ENCODE measurements at places on chromosomes 5 and 9.

DNA sequence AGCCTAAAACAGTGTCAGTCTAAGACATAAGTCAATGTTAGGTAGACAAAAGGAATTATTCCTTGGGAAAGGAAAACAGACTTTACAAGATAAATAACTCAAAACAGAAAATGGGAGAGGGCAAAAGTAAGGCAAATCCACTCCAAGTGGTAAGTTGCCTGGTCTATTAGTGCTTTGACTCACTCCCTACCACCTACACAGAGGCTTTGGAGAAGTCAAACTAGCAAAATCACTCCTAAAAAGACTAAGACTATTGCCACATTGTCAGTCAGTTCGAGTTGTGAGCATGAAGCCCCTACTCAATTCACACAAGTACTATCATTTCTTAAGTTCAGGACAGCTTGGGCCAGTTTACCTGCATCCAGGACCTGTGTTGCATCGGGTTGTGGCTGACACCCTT lies 5.2 kb upstream of the ZBTB6 start:
- no peak for DNase-seq

DNA sequence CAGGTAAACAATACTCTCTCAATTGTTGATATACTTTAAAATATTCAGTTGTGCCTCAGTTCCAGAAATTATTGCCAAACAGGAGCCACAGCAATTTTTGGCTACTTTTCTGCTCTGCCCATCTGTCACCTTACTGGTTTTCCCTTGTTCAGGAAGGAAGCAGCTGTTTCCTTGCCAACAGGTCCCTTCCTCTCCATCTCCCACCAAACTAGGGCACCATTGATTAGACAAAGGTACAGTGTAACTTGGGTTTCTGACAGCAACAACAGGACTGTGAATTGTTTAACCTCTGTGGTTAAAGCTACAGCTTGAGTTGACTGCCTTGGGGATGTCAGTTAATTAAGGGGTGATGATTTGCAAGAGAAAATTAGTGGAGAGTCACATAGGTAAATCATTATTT lies 76.9 kb downstream of the PIP5K1B start:
- DNase-seq: no peak

GRCh38 chr5:57761513-57761912 lies 278.9 kb upstream of the ACTBL2 start:
- DNase-seq: no peak

DNA sequence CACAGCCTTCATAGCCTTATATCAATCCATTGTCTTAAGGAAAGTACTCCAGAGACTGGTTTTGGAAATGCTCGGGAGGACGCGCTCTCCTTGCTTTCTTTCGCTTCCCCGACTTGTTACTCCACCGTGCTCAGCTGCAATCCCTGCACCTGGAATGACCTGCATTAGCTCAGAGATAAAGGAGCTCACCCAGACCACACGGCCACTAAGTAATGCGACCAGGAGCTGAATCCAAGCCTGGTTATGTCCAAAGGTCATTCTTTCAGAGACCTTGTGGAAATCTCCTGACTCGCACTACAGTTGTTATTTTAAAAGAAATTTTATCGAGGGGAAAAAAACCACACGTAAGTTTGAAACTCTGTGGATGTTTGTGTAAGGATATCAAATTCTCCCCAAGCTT lies 135.3 kb upstream of the DPYSL3 start:
- DNase-seq: no peak

DNA sequence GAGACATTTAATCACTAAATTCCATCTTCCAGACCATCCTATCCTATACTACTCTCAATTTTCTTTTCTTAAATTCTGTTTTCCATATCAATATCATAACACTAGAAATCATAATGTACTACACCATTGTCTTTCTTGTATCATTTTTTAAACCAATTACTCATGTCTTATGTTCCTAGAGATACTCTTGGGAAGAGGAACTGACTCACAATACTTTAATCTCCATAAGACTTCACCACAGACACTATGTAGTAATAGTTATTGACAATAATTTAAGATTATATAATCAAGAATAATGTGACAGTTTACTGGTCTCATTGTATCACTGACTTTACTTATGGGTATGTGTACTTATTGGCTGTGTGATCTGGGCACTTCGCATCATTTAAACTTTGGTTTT lies 43.8 kb downstream of the PCDHGC5 start:
- no peak for DNase-seq

GRCh38 chr9:34566322-34566721 lies 23.2 kb downstream of the CNTFR start:
- DNase-seq: no peak

- DNase-seq: no peak
Measured at GRCh38 chr9:18385696-18386490, 88.1 kb upstream of the ADAMTSL1 start.

DNA sequence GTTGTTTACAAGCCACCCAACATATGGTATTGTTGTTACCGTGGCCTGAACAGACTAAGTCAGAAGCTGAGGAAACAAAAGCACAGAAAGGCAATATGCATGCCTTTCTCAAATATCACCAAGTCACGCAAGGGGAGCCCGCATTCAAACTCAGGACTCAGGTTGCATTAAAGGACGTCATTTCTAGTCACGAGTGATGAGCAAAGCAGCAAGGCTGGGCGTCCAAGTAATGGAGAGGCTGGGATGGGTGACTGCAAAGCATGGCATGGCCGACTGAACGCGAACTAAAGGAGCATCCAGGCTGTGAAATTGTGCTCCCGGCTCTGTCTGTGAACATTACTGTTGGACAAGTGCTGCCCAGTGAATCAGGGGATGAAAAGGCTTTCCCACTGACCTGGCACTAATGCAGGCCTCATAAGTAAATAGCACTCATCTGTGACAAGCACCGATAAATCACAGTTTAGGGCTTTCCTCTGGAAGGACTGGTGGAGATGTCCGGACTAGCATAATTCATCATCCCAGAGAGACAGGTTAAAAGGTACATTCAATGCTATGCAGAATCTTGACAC lies 202.8 kb downstream of the SPOCK1 start:
- DNase-seq: no peak

GRCh38 chr5:38608874-38609273 lies 52.4 kb upstream of the LIFR start:
- DNase-seq: no peak

- DNase-seq: no peak
Measured at GRCh38 chr5:81795666-81796065, 44.8 kb upstream of the SSBP2 start.

GRCh38 chr5:172797771-172798191 lies 26.8 kb upstream of the DUSP1 start:
- no peak for DNase-seq

GRCh38 chr5:109589986-109590385 lies 99.7 kb upstream of the MAN2A1 start:
- no peak for DNase-seq

GRCh38 chr5:175491223-175491622 lies 12.9 kb downstream of the SFXN1 start:
- no peak for DNase-seq

- no peak for DNase-seq
Measured at GRCh38 chr5:56825222-56825824, 10.0 kb downstream of the MAP3K1 start.

DNA sequence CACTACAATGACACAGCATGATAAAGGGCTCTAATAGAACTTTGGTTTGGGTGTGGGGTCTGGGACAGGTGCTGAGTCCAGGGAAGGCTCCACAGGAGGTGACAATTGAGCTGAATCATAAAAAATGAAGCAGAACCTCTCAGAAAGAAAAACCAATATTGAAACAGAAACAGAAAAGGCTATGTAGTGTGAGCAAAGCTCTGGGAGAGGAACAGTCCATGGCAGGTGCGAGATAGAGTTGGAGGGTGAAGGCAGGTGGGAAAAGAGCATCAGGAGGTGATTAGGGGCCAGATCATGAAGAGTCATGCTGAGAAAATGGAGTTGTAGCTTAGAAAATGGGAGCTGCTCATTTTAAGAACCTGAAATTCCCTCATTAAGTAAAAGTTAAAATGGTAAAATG lies 164.9 kb downstream of the KCTD16 start:
- DNase-seq: no peak

GRCh38 chr9:38145526-38146053 lies 76.6 kb upstream of the SHB start:
- DNase-seq: no peak

DNA sequence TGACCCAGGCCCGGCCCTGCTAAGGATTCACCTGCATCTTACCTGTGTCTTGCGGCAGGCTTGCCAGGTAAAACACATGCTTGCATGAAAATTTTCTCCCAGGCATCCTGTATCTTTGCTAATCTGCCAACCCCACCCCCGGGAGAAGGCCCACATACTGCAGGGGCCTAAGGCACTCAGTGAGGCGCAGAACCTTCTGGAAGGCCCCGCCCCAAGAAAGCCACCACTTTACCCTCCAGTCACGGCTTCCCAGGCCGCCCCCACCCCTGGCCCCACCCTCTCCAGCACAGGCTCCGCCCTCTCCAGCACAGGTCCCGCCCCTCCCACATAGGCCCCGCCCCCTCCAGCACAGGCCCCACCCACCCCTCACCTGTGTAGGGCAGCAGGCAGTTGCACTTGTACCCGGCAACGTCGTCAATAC lies 29.8 kb upstream of the SEC16A start:
- peak; percentile 22 for DNase-seq

DNA sequence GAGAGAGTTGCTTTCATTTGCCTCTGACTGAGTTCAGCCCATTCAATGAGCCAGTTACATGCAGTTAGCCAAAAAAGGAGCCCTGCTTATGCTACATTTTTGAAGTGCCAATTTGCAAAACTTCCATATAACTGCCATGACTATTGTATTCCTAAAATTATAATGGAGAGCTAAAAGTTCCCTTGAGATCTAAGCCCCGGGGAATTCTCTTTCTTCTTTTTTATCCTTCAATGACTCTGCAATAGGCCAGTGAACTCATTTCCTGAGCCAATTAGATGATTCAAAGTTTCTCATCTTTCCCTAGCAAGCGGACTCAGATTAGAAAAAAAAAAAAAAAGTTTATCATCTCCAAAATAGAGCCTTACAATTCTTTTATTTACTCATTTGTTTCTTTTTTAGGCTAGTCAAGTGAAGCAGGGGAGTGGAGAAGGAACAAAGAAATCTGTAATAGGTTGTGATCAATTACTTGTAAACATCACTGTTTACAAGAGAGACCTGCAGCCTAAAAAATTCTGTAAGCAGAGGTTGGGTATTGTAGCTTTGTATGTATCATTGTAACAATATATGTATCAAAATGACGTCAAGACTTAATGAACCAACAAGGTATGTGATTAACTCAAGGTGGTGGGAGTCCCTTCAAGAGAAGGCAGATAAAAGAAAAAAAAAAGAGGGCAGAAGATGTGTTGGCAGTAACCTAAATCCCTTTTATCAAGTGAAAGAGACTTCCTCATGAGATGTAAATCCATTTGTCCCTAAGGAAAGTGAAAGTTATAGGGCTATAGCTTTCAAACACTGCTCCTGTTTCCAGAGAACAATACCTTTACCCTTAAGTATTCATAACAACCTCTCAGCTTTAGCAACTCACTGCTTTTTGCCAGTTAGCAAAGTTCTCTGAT lies 48.7 kb upstream of the HOMER1 start:
- no peak for DNase-seq

GRCh38 chr5:68778484-68778883 lies 315.3 kb upstream of the SLC30A5 start:
- no peak for DNase-seq

GRCh38 chr5:149341876-149342275 lies 3.4 kb upstream of the GRPEL2 start:
- no peak for DNase-seq

- no peak for DNase-seq
Measured at GRCh38 chr9:18473652-18474279, at the start of gene ADAMTSL1. Gene ADAMTSL1, plus strand, starts transcription at chr9:18474153. Its CDS starts 80 bp downstream, at chr9:18474233.

- DNase-seq: no peak
Measured at GRCh38 chr9:120885958-120886357, 9.0 kb upstream of the PHF19 start.

- DNase-seq: no peak
Measured at GRCh38 chr9:86749161-86749893, 198.0 kb downstream of the GAS1 start.

- DNase-seq: no peak
Measured at GRCh38 chr9:137318602-137319001, 16.5 kb upstream of the NRARP start.

DNA sequence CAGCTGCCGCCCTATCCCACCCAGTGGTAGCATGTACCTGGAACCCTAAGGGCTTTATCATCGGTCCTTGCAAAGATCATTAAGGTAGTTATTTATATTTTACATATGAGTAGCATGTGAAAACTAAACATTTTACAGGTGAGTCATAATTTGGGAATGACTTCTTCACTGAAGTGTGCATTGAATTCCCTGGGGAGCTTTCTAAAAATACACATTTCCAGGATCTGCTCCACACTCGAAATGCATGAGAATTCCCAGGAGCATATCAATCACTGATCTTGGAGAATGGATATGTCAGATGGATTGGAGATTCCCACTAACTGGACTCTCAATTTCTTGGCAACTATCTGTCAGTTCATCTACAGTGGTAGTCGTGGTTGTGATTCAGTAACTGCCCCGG lies 717.5 kb downstream of the IRX1 start:
- DNase-seq: no peak

DNA sequence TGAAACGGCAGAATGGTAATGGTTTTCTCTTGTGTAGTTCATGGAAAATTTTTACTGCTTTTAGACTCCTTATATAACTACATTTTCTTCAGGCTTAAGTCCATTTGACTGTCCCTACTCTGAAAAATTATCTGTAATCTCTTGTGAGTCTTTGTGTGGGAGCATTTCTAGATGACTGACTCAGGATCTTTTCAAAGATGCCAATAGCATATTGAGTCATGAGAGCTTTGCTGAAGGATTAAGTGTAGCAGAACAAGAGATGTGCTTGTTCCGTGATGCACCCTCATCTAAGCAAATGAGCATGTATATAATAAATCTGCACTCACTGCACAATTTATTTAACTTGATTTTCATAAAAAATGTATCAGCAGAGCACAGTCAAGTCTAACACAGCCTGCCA lies 298.7 kb upstream of the CDH6 start:
- no peak for DNase-seq

DNA sequence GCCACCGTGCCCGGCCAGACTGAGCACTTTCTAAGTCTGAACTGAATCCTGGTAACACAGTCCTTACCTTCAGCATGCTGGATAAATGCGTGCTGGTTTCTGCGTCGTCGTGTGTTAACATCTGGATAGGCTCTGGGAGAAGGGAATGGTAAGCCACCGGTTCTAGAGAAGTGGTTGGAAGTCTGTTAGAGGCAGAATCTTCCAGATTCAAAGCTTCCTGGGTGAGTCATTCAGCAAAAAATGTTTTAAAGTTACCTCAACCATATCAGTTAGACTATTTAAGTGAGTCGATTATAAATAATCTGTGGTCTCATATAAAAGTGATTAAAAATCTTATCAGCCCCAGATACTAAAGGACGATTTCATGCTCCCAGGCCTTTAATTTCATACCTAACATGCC lies 256.5 kb upstream of the NFIL3 start:
- DNase-seq: no peak

DNA sequence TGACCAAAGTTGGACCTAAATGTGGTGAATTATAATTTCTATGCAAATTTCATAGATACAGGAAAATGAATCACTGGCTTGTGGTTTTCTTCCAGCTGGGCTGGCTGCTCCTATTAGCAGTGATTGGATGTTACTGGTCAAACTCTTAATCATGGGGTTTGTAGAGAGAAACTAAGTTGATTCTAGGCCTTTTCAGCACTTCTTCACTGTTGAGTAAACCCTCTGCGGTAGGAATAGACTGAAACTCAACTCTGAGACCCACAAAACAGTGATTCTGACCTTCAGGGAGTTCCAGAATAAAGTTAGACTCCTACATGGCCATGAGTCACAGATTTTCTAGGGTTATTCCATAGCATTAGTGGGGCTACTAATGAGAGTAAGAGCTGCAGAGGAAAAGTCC lies 47.9 kb upstream of the FKTN start:
- no peak for DNase-seq

All from T-helper 17 cell (primary cell).